ENCODE measurements at places on chromosomes 5 and 9.

DNA sequence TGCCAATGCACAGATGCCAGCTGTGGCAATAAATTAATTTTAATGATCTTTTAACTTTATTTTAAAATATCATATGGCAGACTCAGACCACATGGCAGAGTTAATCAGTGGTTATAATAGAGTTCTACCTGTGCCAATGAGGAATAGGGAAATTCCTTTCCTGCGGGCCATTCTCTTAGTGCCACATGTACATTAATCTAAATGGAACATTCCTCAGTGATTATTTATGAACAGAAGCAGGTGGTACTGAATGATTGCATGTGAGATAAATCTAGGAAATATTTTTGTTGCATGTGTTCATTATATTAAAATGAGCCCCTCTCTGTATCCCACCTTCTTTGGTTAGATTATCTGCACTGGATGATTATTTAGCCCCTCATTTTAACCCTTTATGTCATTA lies 102.3 kb downstream of the CCDC192 start:
- no peak overlapping the region for H3K27ac ChIP-seq
- no peaks in the 10 kb centered on the region for H3K27me3 ChIP-seq
- no peaks in the 10 kb centered on the region for H3K36me3 ChIP-seq
- DNase-seq = no peak

GRCh38 chr5:59835800-59836199 lies 57.7 kb downstream of the PDE4D start:
- no peaks in the 10 kb centered on the region for H3K27me3 ChIP-seq
- no peak for DNase-seq
- no peaks in the 10 kb centered on the region for H3K4me1 ChIP-seq
- no peak overlapping the region for H3K4me3 ChIP-seq
- no peaks in the 10 kb centered on the region for H3K36me3 ChIP-seq

DNA sequence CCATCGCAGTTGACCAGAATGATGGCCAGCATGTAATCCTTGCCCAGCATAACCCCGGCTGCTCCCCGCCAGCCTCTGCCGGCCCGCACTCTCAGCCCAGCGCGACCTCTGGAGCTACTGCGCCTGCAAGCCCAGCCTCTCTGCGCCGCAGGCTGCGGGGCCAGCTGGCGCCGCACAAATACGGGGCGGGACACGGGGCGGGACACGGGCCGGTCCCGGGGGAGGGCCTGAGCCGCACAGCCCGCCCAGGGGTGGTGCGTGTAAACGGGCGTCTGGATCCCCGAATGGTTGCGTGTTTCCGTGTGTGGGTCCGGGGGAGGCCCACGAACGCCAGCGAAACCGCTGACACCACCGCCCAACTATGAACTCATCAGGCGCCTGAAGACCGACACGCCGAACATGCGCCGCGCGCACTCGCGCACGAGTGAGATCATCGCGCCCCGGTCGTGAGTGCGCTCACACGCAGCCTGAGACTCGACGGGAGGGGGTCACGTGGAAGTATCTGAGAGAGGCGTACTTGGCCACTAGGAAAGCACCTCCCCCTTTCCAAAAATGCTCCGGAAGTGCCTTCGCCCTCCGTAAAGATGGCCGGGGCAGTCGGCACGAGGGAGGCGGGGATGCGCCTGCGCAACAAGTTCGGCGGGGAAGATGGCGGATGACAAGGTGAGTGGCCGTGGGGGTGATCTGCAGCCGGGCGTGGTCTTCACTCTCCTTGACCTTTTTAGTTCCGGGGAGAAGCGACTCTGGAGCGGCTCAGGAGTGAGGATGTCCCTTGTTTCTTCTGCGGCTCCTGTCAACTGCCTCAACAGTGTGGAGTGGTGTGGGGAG lies at the start of the genes APBB3 and SLC35A4:
APBB3 (minus strand) TSS at position 403 of the 828 bp plus-strand sequence; CDS start at position 50, 353 bp downstream.
SLC35A4 (plus strand) TSS at position 633 of the 828 bp plus-strand sequence. CDS start 2,342 bp downstream, outside the sequence.
- peak within 1 kb of the TSS; percentile 65 for H3K27ac ChIP-seq
- H3K36me3 ChIP-seq = no peaks in the 10 kb centered on the region
- H3K4me3 ChIP-seq = peak within 1 kb of the TSS; percentile 99

DNA sequence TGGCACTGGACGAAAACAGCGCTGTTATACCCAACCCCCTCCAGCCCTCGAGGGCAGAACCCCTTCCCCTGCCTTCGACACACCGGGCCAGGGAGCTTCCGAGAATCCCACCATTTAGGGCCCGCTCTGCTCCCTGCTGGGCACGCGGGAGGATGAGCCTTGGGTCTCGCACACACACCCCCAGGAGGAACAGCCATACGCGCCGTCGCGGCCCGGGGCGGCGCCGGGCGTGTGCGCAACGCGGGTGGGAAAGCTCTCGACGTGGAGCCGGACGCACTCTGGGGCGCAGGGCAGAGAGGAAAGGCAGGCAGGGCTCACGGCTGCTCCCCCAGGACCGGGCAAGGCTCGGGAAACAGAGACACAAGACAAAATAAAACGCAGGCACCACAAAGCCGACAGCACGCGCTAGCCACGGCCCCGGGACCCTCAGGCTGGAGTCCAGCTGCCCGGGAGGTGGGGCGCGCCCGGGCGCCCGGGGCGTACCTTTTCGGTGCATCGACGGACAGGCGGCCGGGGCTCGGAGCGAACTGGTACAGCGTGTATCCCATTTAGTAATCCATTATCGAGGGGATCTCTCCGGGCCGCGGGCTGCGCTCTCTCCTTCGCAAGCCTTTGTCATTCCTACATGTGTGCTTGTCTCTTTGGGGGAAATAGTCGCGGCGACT lies 789 bp downstream of the SEMA6A start:
- no peak for DNase-seq
- H3K27me3 ChIP-seq = no peaks in the 10 kb centered on the region
- peak overlapping the region; percentile 76 for H3K27ac ChIP-seq
- peaks cover 8% of the 10 kb centered on the region for H3K4me1 ChIP-seq
- H3K36me3 ChIP-seq = no peaks in the 10 kb centered on the region
- H3K4me3 ChIP-seq = peak overlapping the region; percentile 87

DNA sequence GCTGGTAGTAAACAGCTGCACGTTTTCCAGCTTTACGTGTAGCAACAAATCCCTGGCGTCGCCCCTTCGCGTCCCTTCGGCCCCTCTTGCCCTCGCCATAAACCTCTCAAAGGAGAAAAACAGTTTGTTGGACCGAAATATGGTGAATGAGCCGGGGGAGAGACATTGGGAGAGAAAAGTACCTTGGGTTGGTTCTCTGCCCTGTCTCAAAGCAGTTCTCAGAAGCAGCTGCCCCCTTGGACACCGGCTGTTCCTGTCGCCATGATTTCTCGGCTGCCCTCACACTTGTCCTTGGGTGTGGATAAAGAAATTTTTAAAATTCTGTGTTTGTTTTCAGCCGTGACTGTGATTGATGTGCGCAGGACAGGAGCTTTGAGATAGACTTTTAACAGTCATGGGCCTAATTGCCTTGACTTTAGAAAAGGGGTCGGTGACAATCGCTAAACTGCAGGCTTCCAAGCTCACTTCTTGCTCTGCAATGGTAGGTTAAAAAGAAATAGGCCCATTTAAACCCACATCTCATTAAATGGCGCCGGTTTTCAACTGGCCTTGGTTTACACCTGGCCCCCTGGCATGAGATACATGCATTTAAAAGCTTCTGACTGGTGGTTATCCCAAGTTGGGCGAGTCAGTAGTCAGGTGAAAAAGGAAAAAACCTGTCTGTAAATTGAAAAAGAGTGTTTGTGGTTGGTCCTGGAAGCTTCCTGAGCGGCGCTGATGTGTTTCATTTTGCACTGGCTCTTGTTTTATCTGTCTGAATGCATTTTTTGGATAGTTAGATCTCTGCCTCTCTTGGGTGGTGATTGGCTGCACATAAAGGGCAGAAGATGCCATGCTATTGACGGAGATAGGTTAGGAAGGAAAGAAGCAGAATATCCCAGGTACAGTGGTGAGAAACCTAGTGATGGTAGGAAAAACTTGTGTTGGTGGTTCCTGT lies 983 bp downstream of the RCL1 start:
- H3K36me3 ChIP-seq = no peaks in the 10 kb centered on the region
- H3K27me3 ChIP-seq = no peaks in the 10 kb centered on the region
- no peak for DNase-seq
- H3K27ac ChIP-seq = 0 out of 2 replicates have a peak overlapping the region, but pooled peaks have one; percentile 76
- peaks cover 7% of the 10 kb centered on the region for H3K4me1 ChIP-seq
- peak overlapping the region; percentile 58 for H3K4me3 ChIP-seq

GRCh38 chr5:60417500-60418181 lies 282.3 kb downstream of the DEPDC1B start:
- DNase-seq = no peak
- no peak overlapping the region for H3K4me3 ChIP-seq
- H3K36me3 ChIP-seq = no peaks in the 10 kb centered on the region
- no peak overlapping the region for H3K27ac ChIP-seq
- H3K4me1 ChIP-seq = no peaks in the 10 kb centered on the region

DNA sequence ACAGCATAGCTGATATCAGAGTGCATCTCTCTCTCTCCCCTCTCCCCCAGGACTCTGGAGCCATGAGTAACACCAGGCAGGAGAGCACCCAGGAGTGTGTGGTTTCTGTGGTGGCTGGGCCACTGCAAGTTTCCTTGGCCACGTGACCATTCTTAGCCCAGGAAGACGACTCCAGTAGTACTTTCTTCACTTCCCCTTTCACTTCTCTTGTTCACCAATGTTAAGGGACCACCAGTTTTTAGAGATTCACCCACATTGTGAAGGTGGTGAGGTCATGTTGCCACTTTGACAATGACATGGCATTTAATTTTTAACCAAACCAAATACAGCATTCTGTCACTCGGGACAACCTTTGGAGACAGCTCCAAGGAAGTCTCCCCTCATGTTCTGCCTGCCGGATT lies 17.9 kb upstream of the DAPK1 start:
- no peak overlapping the region for H3K27ac ChIP-seq
- DNase-seq = no peak
- H3K36me3 ChIP-seq = no peaks in the 10 kb centered on the region

DNA sequence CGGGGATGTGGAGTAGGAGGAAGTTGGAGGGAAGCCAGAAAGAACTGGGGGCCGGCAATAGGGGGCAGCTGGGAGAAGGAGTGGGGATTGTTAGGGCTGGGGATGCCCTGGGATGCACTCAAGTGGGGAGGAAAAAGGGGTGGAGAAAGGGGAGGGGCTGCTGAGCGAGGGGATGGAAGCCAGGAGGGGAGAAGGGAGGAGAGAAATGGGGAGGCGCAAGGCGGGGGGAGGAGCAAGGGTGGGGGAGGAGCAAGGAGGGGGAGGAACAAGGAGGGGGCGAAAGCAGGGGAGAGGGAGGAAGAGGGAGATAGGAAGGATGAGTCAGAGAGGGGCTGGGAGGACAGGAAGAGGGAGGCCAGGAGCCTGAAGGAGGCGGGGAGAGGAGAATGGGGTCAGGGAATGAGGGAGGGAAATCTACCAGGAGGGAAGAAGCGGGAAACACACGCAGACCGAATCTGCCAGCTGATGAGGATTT lies 1.6 kb downstream of the IRX4 start:
- H3K36me3 ChIP-seq = peaks cover 12% of the 10 kb centered on the region
- H3K27ac ChIP-seq = no peak overlapping the region
- peaks cover 3% of the 10 kb centered on the region for H3K4me1 ChIP-seq
- H3K27me3 ChIP-seq = peaks cover 99% of the 10 kb centered on the region
- DNase-seq = peak; percentile 76

DNA sequence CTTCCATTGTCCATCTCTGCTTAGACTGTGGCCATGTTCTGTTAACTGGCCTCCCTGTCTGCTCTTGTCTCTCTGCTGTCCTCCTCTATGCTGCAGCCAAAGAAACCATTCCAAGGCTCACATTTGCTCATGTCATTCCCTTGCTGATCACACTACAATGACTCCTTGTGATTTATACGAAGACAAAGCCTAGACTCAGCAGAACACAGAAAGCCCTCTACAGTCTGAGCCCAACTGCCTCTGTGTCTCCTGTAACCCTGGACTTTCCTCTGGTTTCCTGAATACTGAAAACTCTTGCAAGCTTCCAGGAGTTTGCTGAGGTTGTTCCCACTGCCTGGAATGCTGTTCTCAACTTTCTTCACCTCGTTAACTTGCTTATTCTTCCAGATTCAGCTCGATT lies 191.8 kb downstream of the TMEM38B start:
- H3K4me3 ChIP-seq = no peak overlapping the region
- no peaks in the 10 kb centered on the region for H3K36me3 ChIP-seq
- no peak for DNase-seq
- H3K4me1 ChIP-seq = no peaks in the 10 kb centered on the region
- H3K27ac ChIP-seq = no peak overlapping the region
- no peaks in the 10 kb centered on the region for H3K27me3 ChIP-seq

All from H1 (cell line).